ENCODE measurements at places on chromosomes 12 and 14. TPM values are rescaled to one million over a fixed set of nuclear protein-coding genes. Genes with fewer than 3 reads are reported as not detected.

Gene LBHD2
- total RNA-seq: not detected

Gene AQP2
- total RNA-seq: not detected

Gene CMAS
- total RNA-seq: 14.3 TPM

Gene TECPR2
- 12.9 TPM for total RNA-seq

Gene C12orf54
- not detected for total RNA-seq

Gene PRH2
- total RNA-seq: not detected

Gene FAM186B
- 0.23 TPM for total RNA-seq

Measured in naive thymus-derived CD4-positive, alpha-beta T cell (primary cell).